ENCODE measurements at places on chromosomes 1 and 21. TPM values are rescaled to one million over a fixed set of nuclear protein-coding genes. Genes with fewer than 3 reads are reported as not detected.

Gene NBPF4
- not detected for polyA plus RNA-seq

Gene RXFP4
- not detected for polyA plus RNA-seq

Gene OR2L13
- not detected for polyA plus RNA-seq

Gene RGS4
- 0.09 TPM for polyA plus RNA-seq

Gene FCER1A
- 0.27 TPM for polyA plus RNA-seq

Gene PDE9A
- polyA plus RNA-seq: 1.2 TPM
